ENCODE measurements at places on chromosomes 12 and 14.

- no peak for DNase-seq
Observed at GRCh38 chr12:96350982-96351381, 49.3 kb downstream of the CDK17 start.

DNA sequence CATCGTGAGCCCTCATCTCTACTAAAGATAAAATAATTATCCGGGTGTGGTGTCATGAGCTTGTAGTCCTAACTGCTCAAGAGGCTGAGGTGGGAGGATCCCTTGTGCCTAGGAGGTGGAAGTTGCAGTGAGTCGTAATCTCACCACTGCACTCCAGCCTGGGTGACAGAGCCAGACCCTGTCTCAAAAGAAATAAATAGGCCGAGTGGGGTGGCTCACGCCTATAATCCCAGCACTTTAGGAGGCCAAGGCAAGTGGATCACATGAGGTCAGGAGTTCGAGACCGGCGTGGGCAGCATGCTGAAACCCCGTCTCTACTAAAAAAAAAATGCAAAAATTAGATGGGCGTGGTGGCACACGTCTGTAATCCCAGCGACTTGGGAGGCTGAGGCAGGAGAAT lies 70.9 kb downstream of the RESF1 start:
- no peak for DNase-seq

DNA sequence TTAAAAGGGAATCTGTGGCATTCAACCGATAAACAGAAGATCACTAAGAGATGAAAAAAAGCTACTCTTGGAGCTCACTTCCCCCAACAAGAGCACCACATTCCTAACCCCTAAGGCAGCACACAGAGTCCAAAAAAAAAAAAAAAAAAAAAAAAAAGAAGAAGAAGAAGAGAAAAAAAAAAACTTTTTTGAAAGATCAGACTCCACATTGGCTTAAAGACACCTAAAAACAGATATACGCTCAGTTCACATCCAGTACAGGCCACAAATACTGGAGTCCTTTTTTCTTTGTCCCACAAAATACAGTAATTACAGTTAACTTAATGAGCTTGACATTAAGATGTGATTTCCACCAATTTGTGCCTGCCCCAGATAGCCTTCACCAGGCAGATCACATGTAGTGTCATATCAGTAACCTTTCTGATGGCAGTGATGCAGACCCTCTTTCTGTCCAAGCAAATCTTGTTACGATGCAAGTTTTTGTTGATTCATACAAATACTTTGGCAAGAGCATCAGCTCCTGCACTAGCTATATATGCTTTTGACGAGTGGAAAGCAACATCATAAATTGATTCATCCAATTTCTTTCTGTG lies 20.7 kb downstream of the COCH start:
- DNase-seq = no peak

GRCh38 chr12:88897723-88898122 lies 317.5 kb upstream of the KITLG start:
- no peak for DNase-seq

- no peak for DNase-seq
Observed at GRCh38 chr12:12693111-12693671, 2.8 kb downstream of the GPR19 start.

DNA sequence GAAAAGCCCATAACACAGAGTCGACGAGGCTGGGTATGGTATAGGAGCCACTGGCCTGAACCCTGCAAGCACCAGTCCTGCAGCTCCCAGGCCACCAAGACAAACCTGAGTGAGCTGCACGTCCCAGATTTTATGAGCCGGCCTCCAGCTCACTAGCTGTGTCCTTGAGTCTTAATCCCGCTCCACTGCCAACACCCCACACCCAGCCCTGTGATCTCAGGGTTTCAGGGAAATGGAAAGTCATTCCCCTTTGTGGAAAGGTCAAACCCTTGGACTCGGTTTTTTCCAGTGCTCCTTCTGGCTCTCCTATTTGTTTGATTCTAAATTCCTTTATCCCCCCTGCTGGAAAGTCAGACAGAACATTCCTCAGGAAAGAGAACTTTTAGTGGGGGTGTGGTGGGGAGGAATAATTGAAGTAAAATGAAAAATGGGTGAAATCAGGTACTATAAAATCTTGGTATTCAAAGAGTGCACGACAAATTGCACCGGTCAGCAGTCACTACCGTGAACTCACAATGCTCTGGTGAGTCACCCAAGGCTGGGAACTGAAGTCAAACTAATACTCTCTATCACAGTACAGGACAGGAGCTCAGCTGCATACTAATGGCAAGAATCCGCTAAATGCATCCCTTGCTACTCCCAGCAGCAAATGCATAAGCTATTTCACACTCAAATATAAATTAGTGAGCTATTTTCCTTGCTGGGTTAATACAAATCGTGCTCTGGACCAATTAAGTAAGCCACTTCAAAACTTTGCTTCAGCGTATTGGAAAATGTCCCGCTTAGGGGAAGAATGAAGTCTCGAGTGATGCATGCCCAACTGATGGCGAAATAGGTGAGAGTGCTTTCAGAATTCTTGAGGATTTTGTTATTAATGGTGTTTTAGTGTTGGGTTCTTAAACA lies 9.0 kb downstream of the PITPNM2 start:
- DNase-seq = no peak
